Activated CD4-positive, alpha-beta T cell treated with anti-CD3 and anti-CD28 coated beads, Interleukin-2, amount 50 U/mL, for 48 hours (primary cell): ENCODE measurements at places on chromosomes 2 and 18.
A peak's percentile ranks its signal among the peaks of the same experiment; 100 is the strongest.

- no peak for DNase-seq
Measured at GRCh38 chr2:21331625-21332370, 208.0 kb downstream of the TDRD15 start.

GRCh38 chr18:43563780-43564179, 286.5 kb upstream of the SYT4 start:
- DNase-seq: no peak

DNA sequence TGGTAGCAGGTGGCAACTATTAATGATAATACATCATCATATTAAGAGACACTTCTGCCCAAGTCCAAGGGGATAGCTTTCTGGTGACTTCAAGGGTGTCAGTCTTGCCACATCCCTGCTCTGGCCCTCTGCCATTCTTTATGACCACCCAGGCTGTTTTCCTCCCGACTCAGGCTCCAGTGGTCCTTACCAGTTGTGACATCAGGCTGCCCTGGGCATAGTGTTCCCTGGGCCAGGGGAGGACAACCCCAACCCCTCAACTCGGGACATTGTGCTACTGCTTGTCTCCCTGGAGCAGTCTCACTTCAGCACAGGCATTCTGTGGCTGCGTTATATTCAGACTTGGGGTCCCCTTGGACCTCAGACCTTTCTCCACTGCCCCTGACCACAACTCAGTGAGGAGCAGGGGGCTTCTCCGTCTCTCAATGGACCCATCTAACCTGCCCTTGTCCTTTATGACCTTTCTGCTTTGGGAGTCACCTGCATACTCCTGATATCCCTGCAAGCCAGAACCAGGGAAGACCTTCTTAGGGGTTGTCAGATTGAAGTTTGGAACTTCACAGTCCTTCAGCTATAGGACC, 12.8 kb downstream of the DNAJB2 start:
- no peak for DNase-seq

DNA sequence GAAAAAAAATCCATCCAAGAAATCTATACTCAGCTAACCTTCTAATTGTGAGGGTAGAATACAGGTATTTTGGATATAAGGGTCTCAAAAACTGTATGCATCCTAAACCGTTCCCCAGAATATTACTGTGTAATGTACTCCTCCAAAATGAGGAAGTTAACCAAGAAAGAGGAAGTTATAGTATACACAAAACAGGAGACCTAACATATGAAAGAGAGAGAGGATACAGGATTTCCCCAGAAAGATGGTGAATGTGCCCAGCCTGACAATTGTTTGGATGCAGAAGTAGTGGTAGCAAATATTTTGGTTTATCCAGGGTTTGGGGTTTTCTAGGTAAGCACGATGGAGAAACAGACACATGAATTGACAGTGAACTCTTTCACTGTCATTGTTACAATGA, 50.6 kb downstream of the GALNT3 start:
- no peak for DNase-seq

- DNase-seq: no peak
Measured at GRCh38 chr18:1149709-1150108, 245.0 kb downstream of the ADCYAP1 start.

DNA sequence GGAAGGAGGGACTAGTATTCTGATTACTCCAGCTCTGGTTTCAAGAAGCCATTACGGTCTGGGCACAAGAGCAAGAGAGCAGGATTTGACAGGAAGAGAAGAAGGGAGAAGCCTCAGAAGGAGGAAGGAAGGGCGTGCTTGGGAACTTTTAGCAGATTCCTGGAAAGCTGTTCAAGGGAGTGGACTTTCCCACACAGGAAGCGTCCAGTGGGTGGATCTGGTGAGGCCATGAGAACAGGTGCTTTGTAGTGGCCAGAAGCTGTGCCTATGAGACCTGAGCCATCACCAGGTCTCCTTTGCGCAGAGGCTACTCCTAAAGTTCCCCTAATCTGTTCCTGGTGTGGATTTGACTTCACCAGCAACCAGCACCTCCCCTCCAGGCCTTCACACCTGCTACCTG, 62.3 kb downstream of the CD226 start:
- no peak for DNase-seq

DNA sequence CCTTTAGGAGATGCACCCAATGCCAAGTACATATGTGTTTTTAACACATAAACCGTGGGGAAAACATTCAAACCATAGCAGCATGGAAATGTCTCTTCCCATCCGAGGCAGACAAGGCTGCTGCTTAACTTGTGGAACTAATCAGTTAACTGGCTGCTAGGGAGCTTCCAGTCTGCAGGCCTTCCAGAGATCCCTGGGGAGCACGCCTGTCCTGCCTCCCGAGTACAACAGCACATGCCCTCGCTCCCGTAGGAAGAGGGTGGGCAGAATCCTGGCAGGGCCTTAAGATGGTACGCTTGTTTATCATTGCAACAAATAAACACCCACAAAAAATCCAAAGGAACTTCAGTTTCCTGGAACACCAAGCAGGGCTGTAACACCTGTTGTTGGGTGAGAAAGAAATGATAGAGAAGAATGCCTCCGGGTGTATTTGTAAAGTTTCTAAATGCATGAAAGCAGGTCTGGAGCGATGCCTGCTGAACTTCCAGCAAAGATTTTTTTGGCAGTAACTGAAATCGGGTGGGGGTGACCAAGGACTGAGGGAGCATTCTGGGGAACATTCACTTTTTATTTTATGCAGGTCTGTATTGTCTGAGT, 56.2 kb downstream of the EDAR start:
- no peak for DNase-seq

DNA sequence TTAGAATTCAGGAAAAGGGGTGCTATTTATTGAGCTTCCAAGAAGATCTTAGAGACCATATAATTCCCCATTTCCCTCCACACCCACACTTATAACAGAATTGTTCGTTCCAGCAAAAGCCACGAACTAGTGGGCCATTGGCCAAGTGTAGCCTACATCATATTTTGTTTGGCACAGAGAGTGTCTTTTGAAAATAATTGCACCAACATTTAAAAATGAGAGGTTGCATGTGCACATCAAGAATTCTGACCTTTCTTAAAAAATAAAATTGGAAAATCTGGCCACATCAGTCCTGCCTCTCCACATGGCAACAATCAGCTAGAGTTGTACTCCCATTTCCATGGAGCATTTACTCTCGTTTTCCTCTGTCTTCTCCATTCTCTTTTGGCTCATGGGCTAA, 655.5 kb upstream of the FANCL start:
- no peak for DNase-seq

DNA sequence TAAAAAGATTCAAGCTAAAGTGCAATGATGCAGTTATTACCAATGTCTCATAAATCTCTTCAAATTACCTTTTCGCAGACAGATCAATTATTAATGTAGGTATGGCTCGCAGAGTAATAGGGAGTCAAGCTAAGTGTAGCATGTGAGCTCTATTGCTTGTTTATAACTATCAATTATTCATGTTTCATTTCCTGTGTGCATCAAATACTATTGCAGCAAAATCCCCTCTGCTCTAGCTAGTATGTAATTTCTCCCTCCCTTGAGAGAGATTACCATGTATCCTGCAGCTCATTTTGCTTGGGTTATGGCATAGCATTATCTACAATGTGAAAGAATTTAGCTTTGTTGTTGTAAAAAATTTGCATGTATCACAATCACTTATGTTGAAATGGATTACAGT, 65.6 kb upstream of the SCN1A start:
- no peak for DNase-seq

- DNase-seq: no peak
Measured at GRCh38 chr2:59390581-59390980, 1149.5 kb upstream of the FANCL start.

GRCh38 chr2:100077456-100077855, 64.9 kb downstream of the AFF3 start:
- DNase-seq: no peak

- DNase-seq: no peak
Measured at GRCh38 chr2:156005999-156006712, 326.4 kb downstream of the NR4A2 start.

GRCh38 chr2:88032070-88032702, 15.8 kb upstream of the RNU2-63P start:
- no peak for DNase-seq

DNA sequence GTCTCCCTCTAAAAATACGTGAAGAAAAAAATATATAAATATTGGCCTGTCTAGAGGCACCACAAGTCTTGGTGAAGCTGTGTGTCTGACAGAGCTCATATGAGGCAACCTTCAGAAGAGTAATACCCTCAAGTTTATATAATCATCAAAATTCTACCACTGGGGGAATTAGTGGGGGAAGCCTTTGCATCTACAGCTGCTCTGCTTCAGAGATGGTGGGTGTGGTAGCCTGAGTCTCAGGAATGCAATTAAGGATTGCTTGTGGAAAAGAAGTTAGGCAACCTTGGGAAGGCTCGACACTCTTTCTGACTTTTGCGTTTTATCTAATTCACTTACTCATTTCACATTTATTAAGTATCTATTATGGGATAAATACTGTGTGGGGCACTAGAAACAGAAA, 17.4 kb downstream of the TPGS2 start:
- no peak for DNase-seq

- no peak for DNase-seq
Measured at GRCh38 chr18:74563999-74564398, 29.7 kb downstream of the CNDP1 start.

DNA sequence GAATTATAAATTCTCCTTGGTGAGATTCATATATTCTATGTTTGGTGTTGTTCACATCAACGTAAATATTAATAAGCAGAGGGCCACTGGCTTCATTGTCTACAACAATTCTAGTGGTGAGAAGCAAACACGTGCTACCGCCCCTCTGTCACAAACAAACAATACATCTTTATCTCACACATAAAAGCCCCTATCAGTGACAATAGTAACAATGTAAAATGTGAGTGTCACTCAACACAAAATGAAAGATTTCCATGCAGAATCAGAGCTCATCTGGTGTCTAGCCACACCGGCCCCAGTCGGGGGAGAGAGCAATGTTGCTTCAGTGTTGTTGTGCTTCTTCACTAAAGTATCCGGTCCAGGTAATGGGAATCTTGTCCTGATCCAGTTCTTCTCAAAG, 932.6 kb downstream of the SOCS6 start:
- no peak for DNase-seq

- no peak for DNase-seq
Measured at GRCh38 chr2:120906914-120907313, 171.2 kb downstream of the GLI2 start.

DNA sequence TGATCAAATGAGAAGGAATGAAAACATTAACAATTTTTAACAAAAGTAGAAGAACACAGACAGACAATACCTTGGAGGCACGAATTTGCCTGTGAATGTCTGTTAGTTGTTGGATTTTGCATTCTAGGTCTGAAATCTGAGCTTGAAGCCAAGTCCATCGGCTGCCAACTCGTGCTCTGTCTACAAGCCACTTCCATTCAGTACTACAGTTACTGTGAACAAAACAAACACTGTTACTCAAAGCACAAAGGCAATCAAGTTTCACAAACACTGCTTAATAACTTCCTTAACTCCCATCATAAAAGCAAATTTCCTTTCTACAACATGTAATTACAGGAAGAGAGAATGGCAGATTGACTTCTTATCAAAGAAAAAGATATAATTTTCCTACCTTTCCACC, 42.2 kb downstream of the KANSL1L start:
- DNase-seq: no peak

GRCh38 chr2:225434014-225434413, 34.5 kb downstream of the NYAP2 start:
- DNase-seq: no peak

- DNase-seq: no peak
Measured at GRCh38 chr18:58337285-58337684, 291.6 kb downstream of the ALPK2 start.

GRCh38 chr18:12121175-12122042, 27.8 kb downstream of the ANKRD62 start:
- no peak for DNase-seq

DNA sequence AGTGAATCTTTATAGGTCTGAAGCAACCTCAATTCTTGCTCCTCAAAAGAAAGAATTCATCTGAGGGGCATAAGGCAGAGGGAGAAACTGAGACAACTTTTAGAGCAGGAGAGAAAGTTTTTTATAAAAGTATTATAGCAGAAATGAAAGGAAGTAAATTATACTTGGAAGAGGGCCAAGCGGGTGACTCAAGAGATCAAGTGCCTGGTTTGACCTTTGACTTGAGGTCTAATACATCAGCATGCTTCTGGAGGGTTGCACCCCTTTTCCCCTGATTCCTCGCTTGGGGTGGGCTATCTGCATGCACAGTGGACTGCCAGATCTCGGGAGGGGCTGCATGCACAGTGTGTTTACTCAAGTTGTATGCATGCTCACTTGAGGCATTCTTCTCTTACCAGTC, 268.5 kb upstream of the LRATD1 start:
- DNase-seq: no peak

GRCh38 chr18:13338318-13338717, 119.8 kb downstream of the LDLRAD4 start:
- no peak for DNase-seq

- DNase-seq: peak; percentile 30
Measured at GRCh38 chr18:79950515-79951341, 725 bp downstream of the SLC66A2 start.

DNA sequence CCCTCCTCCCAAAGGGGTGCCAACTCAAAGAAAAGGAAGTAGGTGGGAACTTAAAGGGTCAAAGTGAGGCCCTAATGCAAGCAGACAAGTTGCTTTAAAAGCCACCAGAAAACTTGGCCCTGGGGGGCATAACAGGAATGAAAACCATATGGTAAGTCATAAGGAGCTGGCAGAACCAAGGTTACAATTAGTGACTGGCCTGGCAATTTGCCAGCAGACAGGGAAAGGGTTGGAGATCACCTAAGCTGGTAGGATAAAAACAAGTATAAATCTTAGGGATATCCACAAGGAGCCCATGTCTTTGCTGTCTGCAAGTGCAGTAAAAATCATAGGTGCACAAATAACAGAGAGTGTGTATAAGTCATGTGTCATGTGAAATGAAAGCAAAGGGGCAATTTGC, 256.7 kb upstream of the LRRTM4 start:
- no peak for DNase-seq

DNA sequence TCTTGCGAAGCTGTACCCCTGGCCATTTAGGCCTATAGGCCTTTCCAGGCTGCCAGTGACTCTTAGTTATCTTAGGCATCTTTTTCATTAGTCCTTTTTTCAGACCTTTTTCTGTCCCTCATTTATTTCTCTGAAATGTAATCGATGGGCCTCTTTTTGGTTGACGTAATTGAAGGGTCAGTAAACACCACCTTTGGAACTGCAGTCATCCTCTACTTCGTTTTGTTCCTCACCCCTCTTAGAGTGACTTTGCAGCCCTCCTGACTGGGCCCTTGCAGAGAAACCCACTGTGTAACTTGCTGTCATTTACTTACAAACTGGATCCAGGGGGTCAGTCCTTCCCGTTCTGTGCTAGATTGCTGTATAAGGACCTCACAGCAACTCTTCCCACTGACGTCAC, 23.2 kb downstream of the CENPO start:
- no peak for DNase-seq

GRCh38 chr2:149562324-149562723, 25.3 kb downstream of the MMADHC start:
- DNase-seq: no peak
